ENCODE measurements at places on chromosomes 6 and 20.

DNA sequence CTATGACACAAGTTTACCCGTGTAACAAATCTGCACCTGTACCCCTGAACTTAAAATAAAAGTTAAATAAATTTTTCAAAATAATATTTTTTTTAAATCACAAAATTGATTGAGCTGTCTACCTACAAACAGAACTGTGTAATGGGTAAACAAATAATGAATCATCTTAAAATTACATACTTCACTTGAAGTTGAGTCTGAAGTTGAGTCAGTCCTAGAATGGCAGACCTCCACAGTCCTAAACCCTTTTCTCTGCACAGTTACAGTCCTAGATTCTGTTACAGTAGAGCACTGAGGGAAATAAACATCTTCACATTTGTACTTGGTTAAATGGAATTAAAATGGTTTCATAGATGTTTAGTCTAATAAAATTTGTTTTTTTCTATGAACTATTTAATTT, 880.8 kb downstream of the PHF3 start:
- DNase-seq, result no peak

DNA sequence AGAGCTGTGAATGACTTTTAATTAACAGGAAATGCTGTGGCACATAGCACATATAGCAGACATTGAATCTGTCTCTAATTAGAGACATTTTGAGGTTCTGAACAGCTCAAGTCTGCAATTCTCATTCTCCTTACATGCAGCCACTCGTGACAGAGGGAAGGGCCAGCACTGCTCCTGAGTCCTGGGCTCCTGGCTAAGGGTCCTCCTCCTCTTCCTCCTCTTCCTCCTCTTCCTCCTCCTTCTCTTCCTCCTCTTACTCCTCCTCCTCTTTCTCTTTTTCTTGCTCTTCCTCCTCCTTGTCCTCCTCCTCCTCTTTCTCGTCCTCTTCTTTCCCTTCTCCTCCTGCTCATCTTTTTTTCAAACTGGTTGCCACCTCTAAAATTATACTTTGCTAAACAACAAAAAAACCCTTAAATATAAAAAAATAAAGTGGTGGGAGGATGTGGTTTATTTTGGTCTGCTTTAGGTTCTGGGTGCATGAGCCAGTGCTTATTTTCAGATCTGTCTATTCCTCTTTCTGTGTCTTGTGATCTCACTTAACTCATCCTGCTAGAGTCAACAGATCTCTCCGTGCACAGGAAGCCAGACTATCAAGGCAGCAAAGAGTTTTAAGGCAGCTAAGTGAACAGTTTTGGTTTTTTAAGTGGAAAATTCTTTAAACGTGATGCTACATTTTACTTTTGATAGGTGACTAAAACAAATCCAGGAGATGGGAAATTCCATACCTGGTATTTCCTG, 159.3 kb downstream of the CD83 start:
- no peak for DNase-seq

DNA sequence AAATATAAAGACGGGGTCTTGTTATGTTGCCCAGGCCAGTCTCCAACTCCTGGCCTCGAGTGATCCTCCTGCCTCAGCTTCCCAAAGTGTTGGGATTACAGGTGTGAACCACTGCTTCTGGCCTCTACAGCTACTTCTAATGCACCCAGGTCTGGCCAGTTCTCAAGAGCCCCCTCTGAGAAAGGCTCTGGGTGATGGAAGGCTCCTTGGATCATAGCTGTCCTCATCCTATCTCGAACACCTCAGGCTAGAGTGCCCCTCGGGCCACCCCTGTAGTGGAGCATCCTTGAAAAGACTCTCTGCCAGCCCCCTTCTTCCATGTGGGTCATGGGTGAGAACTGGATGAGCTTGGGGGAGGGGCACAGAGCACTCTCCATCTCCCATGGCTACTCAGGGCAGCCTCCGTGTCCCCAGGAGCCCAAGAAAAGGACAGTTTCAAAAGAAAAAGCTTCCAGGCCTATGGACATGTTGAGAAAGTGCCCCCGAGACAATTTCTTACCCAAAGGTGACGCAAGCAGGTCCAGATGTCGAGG, 714 bp upstream of the MYLK2 start:
- DNase-seq, result no peak

- no peak for DNase-seq
Measured at GRCh38 chr20:15838466-15838865, 734.8 kb downstream of the KIF16B start.

GRCh38 chr6:114430534-114431124, 87.8 kb upstream of the HS3ST5 start:
- DNase-seq, result no peak

DNA sequence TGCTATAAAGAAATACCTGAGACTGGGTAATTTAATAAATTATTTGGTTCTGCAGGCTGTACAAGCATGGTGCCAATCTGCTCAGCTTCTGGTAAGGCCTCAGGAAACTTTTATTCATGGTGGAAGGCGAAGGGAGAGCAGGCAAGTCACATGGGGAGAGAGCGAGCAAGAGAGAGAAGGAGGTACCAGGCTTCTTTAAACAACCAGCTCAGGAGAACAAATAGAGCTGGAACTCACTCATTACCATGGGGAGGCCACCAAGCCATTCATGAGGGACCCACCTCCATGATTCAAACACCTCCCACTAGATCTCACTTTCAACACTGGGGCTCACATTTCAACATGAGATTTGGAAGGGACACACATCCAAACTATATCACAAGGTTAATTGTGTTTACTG, 44.9 kb upstream of the CRISP1 start:
- no peak for DNase-seq

DNA sequence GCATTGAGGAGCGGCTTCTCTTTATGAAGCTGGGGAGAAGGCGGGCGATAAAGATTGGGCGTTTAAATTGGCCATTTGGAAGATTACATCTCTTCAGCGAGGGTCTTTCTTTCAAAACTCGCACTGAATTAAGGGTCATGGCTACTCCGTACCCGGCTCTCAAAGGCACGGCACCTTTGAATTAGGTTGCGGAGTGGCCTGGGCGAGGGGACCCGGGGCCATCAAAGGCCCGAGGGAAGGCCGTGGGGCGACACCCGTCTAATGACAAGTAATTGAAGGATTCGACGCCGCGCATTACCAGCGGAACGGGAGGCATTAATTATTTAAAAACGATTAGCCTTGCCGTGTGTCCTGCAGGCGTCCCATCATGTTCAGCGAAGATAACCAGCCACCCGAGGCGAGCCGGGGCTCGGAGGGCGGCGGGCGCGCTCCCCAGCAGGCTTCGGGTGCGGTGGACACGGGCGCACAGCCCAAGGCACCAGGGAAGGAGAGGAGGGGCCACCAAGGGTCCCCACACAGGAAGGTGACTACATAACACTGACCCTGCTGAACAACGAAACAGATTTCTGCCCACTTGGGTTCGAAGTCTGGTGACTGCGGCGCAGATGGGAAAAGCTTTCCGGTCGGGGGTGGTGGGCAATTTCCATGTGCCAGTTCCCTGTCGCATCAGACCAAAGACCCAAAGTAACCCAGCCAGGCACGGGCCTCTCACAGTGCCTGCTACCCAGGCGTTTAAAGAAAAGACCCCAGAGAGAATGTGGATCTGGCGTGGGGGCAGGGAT, 7.4 kb downstream of the FOXA2 start:
- DNase-seq, result no peak

DNA sequence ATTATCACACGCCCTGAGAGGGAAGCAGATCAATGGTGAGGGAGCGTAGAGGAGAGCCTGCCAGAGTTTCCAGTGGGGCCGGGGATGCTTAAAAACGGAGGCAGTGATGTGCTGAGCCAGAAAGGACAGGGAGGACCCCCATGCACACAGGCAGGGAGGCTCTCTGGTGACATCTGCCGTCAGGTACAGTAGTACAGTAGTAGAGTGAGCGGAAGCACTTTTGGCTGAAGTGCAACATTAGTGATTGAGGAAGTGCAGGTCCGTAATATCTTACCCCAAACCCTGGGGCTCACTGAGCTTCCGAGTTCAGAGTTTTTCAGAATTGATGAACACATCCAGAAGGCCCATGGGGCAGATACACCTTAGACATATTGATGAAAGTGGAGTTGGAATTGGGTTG, 42.1 kb downstream of the GFRA4 start:
- no peak for DNase-seq

- no peak for DNase-seq
Measured at GRCh38 chr6:83371423-83371822, 59.4 kb downstream of the ME1 start.

GRCh38 chr20:58161192-58161591, 67.3 kb downstream of the ANKRD60 start:
- DNase-seq, result no peak

DNA sequence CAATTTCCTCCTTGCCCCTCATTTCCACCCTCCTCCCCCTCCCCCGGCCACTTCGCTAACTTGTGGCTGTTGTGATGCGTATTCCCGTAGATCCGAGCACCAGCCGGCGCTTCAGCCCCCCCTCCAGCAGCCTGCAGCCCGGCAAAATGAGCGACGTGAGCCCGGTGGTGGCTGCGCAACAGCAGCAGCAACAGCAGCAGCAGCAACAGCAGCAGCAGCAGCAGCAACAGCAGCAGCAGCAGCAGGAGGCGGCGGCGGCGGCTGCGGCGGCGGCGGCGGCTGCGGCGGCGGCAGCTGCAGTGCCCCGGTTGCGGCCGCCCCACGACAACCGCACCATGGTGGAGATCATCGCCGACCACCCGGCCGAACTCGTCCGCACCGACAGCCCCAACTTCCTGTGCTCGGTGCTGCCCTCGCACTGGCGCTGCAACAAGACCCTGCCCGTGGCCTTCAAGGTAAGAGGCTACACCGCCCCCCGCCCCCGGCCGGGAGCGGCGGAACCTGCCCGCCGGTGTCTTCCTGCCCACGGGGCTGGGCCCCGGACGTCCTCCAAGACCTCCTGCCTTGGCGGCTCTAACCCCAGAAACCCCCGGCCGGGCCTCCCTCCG, 44.9 kb upstream of the SUPT3H start:
- DNase-seq, result no peak

DNA sequence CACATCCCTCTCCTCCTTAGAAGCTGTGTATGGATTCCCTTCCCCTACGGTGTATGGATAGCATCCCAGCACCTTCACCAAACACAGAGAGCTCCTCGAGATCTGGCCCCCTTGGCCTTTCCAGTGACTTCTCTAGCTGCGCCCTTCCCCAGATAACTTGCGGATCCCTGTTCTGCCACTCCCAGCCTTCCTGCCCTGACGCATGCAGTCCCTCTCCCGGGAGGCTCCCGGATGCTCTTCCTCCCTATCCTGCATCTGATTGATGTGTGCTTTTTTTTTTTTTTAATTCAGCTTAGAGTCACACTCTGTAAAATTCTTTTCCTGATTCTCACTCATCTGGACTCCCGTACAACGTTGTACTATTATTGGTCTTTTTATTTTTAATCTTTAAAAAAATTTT, 44.8 kb downstream of the GCNT2 start:
- DNase-seq, result no peak

DNA sequence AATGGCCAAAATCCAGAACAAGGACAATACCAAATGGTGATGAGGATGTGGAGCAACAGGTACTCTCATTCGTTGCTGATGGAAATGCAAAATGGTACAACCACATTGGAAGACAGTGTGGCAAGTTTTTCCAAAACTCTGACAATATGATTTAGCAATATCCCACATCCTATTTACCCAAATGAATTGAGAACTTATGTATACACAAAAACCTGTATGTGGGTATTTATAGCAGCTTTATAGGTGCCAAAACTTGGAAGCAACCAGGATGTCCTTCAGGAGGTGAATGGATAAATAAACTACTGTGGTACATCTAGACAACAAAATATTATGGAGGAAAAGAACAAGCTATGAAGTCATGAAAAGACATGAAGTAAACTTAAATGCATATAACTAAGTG, 156.5 kb downstream of the TFAP2A start:
- DNase-seq, result no peak

- DNase-seq, result no peak
Measured at GRCh38 chr20:50548396-50548795, 38.2 kb downstream of the PTPN1 start.

DNA sequence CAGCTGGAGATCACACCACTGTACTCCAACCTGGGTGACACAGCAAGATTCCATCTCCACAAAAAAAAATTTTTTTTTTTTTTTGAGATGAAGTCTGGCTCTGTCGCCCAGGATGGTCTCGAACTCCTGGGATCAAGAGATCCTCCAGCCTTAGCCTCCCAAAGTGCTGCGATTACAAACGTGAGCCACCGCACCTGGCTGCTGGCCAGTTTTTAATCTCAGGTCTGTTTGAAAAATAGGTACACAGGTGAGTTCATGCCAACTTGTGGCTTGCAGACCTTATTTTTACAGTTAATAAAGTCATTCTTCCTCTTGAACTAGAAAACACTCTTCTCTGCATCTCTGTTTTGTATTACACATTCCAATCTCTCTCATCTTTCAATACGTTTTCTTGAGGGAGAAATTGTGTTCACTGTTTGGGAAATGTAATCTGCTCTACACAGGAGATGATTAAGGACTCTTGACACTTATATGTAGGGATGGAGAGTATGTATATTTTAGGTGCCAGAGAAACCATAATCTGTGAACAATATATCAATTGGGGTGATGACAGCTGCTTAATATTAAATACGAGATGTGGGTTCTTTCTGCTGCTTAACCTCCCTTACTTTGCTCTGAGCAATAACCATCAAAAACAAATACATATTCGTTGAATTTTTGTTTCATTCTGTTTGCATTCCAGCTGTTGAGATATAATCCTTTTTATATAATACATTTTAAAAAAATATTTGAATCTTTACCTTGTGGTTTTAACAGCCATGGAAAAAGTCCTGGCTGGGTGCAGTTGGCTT, 17.7 kb upstream of the RIPOR3 start:
- DNase-seq, result no peak

- DNase-seq, result no peak
Measured at GRCh38 chr6:32967151-32968091, 973 bp upstream of the BRD2 start.

- DNase-seq, result no peak
Measured at GRCh38 chr6:51213811-51214210, 395.1 kb downstream of the TFAP2B start.

GRCh38 chr6:133769463-133769862, 119.5 kb upstream of the TCF21 start:
- no peak for DNase-seq

- no peak for DNase-seq
Measured at GRCh38 chr6:69138893-69139494, 503.9 kb downstream of the ADGRB3 start.

DNA sequence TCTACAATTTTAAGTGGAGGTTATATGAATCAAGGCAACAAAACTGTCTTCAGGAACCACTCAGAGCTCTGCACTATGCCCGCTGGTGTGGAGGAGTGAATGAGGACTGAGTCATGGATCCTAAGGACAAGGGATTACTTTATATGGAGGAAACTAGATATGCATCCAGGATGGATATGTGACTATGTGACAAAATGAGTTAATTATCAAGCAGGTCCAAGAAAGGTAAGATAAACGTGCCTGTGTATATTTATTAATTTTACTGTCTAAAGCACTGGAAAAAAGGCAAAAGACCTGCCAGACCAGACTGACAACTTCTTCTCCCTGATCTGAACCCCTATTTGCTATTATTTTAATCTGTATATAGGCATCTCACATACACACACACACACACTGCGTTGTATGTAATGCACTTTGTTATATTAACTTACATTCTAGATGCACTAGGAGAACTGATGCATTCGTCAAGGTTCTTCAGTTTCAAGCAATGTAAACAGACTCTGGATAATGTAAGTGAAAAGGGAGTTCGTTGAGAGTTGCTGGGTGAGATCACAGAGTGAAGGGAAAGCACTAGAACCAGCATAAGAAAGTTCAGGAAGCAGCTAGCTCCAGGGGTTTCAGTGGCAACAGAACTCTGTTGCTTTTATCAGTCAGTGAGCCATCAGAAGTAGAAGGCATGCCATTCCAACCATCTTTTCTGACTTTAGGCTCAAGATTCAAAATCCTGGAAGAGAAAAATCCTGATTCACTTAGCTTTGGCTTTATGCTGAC, 26.4 kb upstream of the ADGRG6 start:
- DNase-seq, result no peak
